Right cardiac atrium (tissue), 5 donors: ENCODE measurements at places on chromosomes 7 and 10. TPM values are rescaled to one million over a fixed set of nuclear protein-coding genes. Genes with fewer than 3 reads are reported as not detected.

DNA sequence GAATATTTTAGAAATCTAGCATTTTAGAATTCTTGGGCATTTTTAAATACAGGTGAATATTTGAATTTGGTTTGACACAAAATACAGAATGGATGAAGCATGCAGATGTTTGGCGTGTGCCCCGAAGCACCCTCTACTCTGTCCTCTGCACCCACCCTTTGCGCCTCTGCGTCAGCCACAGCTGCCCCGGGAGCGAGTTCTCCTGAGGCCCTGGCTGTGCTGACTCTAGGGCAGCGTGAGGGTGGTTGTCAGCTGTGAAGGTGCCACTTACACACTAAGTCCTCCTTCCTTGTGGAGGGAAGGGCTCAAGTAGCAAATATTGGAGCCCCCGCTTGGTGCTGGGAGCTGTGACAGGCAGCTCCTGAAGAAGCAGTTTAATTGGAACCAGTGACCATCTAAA lies 48.4 kb downstream of the DAGLB start:
- DNase-seq = peak; percentile 53

DNA sequence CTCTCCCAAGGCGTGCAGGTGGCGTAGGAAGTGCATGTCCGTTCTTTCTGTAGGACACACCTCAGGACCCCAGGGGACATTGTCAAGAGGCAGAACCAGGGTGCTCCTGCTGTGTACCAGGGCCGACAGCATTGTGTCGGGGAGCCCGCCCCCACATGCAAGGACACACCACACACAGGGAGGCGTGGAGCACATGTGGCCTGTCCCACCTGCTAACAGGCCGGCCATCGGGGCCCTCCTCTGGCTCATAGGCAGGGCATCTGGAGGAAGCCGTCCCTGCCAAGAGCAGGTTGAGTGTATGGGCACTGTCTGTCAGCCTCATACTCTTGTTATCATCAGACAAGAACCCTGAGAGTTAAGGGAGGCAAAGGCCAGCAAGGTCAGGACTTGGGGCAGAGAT lies 12.7 kb downstream of the RET start:
- no peak for DNase-seq

- peak; percentile 92 for DNase-seq
Measured at GRCh38 chr10:91077549-91078071, 142.9 kb upstream of the PCGF5 start.

GRCh38 chr10:21497177-21497807 lies 28.2 kb downstream of the SKIDA1 start:
- peak; percentile 98 for DNase-seq

DNA sequence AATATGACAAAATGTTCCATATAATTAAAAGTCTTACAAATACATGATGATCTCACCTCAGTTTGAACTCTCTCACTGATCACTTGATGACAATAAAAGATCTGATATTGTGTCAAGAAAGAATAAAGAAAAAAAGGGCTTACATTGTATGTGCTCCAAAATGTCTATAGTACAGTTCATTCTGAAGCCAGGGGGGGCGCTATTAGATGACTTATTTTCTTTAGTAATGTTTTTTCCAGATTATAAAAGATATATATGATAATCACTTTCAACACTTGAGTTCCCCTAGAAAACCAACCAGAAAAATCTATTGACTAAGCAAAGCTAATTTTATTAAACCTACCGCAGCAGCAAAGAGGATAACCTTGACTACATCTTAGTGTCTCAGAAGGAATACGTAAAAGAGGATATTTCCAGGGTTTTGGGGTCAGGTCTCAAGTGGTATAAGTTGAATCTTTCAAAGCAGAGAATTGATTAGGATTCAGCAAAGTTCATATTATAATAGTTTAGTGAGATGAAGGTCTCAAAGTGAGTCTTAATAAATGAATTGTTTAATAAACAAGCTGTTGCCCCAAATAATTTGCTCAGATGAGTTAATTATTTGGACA lies 55.8 kb downstream of the PTN start:
- no peak for DNase-seq

DNA sequence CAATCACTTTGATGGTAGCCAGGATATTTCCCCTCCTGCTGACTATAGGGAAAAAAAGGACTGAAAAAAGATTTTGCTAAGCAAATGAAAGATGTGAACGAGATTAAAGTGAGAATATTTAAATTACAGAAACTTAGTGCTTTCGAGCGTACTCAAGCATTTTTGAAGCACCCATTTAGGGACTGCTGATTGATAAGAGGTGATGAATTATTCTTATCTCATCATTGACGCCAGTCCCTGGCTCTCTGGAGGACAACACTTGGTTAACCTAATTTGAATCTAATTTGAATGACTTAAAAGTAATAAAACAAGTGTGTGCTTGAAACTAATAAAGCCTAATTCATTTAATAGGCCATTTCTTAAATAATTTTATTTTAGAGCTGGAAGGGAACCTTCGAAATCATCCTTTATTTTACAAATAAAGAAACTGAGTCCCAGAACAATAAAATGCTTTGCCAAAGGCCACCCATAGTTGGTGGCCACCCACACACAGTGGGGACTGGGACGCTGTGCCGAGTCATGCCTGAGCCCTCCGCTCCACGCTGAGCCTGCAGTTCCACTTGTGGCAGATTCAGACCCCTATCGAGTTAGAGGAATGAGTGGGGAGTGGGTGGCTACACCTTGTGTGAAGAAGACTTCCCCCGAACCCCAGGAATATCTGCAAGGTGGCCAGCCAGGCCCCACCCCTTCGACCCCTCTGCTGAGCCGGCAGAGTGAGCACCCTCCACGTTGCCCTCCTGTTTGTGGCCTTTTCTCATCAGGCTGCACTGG lies 61.1 kb upstream of the SAMD8 start:
- DNase-seq = no peak

DNA sequence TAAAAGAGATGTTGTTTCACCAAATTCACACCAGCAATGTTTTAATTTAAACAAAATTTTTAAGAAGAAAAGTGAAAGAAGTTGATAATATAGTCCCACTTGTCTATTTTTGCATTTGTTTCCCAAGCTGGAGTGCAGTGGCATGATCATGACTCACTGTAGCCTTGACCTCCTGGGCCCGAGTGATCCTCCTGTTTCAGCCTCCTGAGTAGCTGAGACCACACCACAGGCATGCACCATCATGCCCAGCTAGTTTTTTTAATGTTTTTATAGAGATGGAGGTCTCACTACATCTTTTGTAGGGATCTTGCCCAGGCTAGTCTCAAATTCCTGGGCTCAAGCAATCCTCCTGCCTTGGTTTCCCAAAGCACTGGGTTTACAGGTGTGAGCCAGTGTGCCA lies 14.1 kb upstream of the NDUFA5 start:
- DNase-seq = no peak

DNA sequence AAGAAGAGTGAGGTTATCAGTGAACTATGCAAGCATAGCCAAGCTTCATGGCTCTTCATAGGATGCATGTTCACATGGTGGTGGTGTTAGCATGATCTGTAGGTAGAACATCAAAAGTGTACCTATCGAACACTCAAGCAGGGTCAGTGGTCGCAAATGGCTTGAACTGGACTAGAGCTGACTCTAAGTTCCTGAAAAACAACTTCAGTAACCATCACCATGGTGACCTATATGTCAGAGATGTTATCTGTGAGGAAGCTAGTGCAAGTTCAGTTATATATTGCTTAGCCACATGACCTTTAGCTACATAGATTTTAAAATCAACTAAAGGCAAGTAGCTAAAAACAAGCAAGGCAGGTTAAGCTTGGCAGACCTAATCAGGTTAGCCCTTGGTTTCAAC lies 163.1 kb upstream of the AGR3 start:
- DNase-seq = no peak

GRCh38 chr7:88132725-88133124 lies 87.1 kb downstream of the SRI start:
- DNase-seq = no peak

- DNase-seq = no peak
Measured at GRCh38 chr10:3010816-3011460, 56.4 kb upstream of the PFKP start.

- DNase-seq = no peak
Measured at GRCh38 chr7:78368771-78369170, 570.2 kb downstream of the PHTF2 start.

DNA sequence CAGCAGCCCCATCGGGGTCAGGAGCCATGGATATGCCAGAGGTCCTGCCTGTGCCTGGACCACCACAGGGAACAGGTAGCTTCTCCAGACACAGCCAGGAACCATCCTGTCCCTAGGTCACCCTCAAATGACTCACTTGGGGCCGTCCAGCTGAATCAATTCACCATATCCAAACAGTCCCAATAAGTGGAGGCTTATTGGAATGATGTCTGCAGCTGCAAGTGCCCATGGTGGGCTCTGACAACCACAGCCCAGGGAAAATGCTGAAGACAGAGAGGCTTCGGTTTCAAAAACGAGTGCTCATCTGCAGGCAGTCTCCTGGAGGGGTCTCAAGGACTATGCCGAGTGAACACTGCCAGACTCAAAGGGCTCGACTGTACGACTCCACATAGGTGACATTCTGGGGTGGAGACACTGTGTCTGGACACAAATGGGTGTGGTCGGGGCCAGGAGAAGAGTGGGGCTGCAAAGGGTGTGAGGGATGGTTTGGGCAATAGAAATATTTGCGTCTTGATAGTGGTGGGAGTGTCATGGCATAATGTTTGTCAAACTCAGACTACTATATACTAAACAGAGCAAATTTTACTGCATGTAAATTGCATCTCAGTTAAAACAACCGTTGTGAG lies 204.8 kb downstream of the TNS3 start:
- no peak for DNase-seq

GRCh38 chr10:58867683-58868082 lies 308.8 kb upstream of the PHYHIPL start:
- DNase-seq = no peak

GRCh38 chr10:71214641-71215559 lies 2.5 kb downstream of the UNC5B start:
- DNase-seq = peak; percentile 43

Gene PON1
- total RNA-seq = 0.47 TPM

Gene GUSB
- total RNA-seq = 24.8 TPM

Gene NKX6-2
- total RNA-seq = not detected

Gene ZNF33A
- 24.9 TPM for total RNA-seq

Gene DRGX
- not detected for total RNA-seq

Gene LRMDA
- total RNA-seq = 42.7 TPM
